Cortex of kidney (tissue), 1 donor: ENCODE measurements at places on chromosomes 7 and 10.

GRCh38 chr10:68897336-68897741 lies 3.8 kb upstream of the DDX50 start:
- DNase-seq, result no peak

DNA sequence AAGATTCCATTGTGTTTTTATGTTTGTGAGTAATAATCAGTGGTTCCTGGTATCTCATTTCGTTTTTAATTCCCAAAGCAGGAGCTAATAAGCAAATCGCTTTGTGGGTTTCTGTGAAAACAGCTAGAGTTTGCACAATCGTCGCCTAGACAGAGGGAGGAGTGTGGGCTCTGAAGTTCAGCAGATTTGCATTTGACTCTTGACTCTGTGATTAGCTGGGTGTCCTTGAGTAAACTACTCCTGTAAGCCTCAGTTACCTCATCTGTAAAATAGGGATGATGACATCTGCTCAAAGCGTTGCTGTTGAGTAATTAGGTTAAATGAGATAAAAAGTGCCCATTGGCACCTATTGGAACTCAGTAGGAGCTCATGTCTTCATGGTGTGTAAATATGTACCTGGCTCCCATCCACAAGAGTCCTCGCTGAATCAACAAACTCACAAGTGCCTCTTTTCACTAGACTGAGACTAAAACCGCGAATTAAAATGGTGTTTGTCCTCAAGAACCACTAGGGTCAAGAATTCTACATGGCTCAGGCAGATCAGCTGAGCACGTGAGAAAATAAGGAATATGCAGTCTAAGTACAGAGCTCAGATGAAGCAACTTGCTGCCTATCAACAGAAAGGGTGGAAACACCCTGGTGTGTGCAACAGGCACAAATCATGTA lies 385.8 kb upstream of the C7orf33 start:
- no peak for DNase-seq

DNA sequence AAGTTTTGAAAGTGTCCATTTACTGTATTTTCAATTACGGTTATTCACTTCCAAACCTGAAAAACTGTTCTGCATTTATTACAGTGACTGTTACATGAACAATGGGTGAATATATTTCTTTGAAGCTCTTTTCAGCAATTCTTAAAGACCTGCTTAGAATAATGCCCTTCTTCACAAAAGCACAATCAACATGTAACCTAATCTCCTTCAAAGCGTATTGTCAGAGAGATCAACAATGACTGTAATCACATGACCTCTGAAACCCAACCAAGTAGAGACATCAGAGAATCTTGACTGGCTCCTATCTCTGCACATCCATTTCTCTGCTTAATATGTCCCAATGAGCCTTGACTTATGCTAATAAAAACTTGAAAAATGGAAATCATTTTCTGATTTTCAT lies 126.7 kb downstream of the NRCAM start:
- no peak for DNase-seq

DNA sequence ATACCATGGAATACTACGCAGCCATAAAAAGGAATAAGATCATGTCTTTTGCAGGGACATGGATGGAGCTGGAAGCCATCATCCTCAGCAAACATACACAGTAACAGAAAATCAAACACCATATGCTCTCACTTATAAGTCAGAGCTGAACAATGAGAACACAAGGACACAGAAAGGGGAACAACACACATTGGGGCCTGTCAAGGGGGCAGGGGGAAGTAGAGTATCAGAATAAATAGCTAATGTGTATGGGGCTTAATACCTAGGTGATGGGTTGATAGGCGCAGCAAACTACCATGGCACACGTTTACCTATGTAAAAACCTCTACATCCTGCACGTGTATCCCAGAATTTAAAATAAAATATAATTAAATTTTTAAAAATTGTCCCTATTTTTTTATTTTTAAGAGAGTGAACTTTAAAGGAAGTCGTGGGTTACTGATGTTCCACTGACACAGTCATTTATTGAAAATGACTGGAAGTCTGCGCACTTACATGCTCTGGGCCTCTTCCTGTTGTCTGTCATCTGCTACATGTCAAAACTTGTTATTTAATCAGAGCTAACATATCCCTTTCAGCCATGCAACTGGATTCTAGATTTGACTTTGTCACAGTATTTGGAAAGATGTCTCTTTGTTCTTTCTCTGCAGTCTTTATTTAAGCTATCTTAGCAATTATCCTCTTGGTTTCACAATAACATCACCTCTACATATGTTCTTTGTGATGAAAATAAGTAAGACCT lies 73.7 kb upstream of the ABCB5 start:
- DNase-seq, result no peak

- DNase-seq, result no peak
These were observed 131.5 kb downstream of the ATE1 start for GRCh38 chr10:121796342-121796741.

DNA sequence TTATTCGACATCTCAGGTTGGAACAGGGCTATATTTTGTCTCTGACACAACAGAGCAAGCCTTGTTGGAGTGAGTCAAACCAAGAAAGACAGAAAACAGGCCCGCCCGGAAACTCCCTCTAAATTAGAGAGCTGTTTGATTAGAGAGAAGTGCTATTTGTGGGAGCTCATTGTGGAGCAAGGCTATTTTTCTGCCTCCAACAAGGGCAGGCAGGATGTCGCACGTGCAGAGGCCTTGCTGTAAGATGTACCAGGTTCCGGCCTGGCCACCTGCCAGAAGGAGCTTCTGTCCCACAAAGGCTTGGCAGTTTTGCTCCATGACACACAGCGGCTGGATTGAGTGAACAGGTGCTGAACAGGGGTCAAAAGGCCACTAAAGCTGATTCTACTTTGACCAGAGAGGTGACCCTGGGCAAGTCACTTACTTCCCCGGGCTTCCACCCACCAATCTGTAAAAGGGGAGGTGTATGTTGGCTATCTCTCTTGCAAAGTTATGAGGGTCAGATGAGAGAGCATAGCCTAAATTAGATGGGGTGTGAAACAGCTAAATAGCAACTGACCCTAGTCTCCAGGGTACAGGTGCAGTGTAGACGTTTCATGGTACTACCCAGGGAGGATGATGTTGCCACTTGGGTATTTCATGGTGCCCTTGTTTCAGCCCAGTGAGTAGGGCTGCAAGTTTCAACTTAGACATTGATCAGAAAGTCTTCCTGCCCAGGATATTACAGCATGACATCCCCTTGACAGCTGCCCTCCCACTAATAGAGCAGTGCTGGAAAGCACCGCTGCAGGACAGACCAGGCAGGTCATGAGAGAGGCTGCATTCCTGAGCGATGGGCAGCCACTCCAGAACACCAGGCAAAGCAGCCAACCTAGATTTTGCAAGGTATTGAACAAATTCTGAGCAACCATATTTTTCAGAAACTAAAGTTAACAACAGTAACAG lies 62.0 kb downstream of the VSTM4 start:
- no peak for DNase-seq

DNA sequence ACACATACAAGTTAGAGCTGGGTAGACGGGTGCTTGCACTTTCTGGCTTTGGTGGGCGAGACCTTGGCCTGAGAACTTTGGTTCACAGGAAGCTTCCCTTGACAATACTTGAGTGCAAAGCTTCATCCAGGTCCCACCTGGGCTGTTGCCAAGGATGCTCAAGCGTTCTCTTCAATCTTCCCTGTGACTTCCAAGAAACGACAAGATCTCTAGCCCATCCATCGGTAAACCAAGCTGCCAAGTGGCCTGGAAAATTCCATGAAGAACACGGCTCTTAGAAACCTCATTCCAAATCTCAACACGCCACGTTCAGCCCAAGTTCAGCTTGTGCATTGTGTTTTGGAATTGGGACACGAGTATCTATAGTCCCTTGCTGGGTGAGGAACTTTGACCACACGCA lies 84.7 kb downstream of the CHST15 start:
- no peak for DNase-seq

DNA sequence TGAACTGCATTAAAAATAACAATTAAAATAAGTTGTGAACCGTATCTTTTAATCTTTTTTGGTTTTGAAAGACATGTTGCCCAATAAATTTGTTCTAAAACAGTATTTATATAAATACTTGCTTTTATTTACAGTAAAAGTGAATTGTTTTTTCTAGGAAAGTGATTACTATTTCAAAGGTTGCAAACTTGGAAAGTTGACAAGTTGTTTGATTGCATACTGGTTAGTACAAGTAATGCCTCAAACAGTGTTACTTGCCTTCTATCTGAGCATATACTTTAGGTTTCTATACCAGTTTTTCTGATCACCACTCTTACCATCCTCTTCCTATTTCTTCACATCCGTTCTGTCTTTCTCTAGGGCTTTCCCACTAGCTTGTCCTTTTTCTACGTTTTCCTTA lies 212.6 kb downstream of the FOXP2 start:
- DNase-seq, result no peak

DNA sequence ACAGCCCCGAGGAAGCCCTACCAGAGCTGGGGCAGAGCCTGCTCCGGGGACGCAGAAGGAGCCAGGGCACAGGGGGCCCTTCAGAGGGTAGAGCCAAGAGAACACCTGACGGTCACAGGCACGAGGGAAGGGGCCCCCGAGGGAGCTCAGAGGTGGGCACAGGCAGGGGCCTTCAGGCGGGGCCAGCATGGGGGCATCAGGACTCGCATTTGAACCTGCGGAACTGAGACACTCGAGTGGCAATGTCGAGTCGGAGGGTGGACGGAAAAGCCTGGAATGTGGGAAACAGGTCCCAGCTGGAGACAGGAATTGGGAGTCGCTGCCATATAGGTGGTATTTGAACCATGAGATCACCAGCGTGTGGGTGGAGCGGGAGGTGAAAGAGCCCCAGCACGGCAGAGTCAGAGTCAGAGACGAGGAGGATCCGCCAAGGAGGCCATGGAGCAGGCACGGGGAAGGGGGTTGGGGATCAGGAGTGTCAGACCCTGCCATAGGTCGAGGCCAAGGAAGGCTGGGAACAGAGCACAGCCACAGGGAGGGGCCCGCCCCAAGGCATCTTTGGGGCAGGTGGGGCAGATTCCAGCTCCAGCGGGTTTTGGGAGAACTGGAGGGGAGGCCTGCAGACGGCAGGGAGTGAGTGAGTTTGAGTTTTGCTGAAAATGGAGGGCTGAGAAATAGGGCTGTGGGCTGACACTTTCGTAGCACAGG lies 13.8 kb downstream of the STK32C start:
- no peak for DNase-seq

DNA sequence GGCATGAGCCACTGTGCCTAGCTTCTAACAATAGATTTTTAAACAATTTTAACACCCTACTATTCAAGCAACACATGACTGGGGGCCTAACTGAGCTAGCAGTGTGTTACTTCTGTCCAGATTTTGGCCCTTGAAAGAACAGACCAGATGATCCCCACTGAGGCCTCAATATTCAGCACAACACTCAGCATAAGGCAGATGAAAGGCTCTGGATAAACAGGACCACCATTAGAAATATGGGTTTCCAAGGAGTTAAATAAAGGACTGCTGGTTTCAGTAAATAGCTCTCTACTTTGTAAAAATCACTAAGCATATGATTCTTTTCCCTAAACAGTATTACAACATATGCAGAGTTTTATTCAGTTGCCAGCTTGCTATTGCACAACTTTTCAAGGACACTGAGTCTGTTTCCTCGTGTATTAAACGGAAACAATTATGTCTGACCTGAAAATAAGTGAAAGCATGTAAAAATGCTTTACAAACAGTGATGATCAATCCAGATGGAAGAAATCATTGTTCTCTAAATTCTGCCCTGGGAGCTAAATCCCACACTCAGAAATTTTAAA lies 23.8 kb upstream of the FZD1 start:
- no peak for DNase-seq

GRCh38 chr7:68622500-68622899 lies 975.8 kb upstream of the AUTS2 start:
- DNase-seq, result no peak

DNA sequence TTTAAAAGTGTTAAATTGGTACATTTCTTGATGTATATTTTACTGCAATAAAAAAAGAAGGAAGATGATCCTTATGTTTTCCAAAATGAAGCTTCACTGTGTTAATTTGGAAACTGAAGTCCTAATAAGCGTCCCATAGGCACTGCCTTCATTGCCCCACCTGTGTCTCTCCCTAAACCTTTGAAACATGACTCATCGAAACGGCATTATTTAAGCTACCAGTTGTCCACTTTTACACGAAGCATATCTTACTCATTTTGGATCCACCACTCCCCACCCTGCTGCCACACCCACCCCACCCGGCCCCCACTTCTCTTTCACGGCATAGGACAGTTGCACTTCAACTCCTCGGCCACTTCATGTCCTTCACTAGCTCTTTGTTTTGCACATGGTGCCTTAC lies 85.5 kb downstream of the KIAA1549 start:
- DNase-seq, result no peak
